Activated naive CD4-positive, alpha-beta T cell treated with Interleukin-2 at 50 U/mL for 16 hours (primary cell): ENCODE measurements at places on chromosomes 16 and 17.

- no peak for DNase-seq
Observed at GRCh38 chr16:74026373-74027281, 270.0 kb upstream of the PSMD7 start.

DNA sequence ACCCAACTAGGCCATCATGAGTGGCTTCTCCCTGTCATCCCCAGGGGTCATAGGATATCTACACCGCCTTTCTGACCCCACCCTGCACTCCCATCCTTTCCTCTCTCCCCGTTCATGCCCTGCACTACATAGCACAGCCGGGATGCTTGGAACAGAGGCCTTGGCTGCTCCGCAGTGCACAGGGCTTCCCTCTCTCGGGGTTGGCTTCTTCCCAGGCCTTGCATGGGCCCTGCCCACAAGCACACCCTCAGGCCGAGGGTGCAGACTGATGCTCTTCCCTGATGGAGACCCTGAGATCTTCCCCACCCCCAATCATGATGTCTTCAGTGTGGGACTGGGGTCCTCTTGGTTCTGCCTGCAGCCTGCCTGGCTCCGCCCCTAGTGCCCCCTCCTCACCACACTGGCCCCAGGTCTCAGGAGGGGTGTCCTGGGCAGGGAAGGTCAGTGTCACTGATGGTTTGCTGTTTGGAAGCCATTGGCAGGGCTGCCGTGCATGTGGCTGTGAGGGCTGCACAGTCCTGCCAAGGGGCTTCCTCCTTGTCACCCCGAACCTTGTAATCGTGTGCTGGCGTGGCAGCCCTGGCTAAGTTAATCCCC lies 14.3 kb upstream of the NAGLU start:
- DNase-seq, result no peak

DNA sequence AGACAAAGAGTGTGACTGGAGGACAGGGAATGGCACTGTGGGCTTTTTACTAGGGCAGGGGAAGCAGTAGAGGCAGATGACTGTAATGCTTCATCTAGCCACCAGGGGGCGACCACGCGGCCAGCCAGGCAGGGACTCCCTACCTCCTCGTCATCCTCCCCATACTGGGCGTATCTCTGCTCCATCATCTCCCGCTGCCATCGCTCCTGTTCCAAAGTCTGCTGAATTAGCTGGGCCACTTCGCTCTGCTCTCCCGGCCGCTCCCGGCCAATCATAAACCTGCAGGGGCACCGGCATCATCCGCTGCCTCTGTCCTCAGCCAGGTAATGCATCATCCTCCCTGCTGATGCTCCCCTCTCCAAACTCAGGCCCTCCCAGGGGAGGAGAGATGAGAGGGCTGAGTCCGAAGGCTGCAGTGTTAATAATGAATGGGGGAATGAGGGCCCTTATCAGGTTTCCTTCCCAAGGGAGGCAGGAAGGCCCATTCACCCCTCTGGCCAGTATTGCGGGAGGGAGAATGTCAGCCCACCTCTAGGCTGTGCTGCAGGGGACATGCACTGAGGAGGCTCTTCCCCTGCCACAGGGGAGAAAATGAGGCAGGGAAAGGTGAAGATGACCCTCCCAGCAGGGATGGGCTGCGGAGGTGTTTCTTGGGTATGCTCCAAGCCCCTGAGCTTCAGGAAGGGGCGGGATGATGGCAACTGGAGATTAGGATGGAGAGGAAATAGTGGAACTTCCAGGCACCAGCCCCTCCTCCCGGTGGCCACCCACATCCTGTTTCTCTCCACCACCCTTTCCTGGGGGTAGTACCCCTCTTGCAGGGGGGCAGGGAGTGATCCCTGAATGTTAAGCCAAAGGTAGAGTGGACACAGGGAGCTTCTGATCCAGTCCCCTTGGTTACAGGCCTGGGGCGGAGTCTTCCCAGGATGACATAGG lies 10.3 kb upstream of the SAMD14 start:
- DNase-seq, result peak; percentile 84

GRCh38 chr16:75138636-75139035 lies 9.7 kb upstream of the ZFP1 start:
- no peak for DNase-seq

DNA sequence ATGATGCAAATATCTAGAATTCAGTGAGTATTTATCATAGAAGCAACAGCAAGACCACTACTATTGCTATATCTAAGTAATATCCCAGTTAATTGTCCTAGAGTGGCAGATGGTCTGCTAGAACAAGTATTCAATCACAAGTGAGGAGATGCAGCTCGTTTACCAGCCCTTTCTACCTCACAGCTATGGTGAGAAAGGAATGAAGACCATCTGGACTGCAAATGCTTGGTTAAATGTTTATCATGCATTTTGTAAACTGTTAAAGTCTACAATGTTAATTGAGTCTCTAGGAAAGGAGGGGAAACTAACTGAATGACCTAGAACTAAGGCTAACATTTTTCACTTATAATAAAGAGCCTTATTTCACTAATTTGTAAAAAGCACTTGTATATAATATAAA lies 52.5 kb downstream of the CNOT1 start:
- no peak for DNase-seq

GRCh38 chr17:62101515-62101914 lies 36.4 kb upstream of the MED13 start:
- DNase-seq, result no peak

DNA sequence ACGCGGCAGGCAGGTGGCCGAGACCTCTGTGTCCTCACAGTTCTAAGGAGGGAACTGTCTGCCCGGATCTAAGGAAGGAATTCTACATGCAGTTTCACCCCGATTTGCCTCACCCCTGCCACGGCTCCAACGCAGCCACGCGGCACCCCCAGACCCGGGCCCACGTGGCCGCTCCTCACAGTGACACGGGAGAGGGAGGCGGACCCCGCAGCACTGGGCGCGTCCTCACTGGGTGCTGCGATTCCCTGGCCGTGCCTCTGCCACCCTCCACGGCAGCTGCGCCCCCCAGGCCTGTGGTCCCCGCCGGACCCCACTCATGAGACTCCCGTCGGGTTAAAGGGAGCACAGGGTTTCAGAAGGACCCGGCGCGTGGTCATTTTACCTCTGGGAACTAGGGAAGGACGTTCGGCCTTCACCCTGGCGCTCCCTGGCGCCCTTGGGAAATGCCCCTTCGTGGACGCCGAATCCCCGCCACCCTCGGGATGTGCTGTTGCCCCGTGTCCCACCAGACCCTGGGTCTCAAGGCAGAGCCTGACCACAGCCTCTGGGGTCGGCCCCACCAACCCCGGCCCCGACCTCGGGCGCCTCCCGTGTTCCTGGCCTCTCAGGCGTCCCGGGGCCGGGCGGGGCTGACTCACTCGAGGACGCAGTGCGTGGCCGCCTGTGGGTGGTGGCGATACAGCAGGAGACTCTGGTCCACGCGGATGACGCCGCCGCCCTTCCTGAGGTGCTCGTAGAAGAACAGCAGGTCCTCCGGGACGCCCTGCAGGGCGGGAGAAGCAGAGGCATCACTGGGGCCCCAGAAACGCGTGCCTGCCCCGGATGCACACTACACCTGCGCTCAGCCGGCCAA lies 118.8 kb upstream of the METRNL start:
- no peak for DNase-seq

DNA sequence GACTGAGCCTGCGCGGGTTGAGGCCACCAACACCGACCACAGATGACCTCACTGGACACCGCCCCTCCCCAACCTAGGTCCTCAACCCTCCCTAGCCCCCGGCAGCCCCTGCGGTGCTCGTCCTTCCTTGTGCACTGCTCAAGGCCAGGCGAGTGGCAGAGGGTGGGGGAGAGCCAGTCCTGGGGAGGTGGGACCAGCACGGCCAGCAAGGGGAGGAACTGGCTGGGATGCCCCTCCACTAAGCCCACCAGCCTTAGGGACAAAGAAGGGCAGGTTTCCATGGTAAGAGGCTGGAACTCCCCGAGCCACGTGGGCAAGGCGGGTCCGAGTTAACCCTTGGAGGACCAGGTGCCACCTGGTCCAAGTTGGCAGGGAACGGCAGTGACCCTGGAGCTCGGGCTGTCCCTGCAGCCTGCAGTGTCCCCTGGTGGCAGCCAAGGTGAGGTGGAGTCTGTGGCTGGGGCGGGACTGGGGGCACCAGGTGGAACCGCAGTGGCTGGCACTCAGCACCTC lies 9.2 kb downstream of the FSCN2 start:
- peak; percentile 39 for DNase-seq

DNA sequence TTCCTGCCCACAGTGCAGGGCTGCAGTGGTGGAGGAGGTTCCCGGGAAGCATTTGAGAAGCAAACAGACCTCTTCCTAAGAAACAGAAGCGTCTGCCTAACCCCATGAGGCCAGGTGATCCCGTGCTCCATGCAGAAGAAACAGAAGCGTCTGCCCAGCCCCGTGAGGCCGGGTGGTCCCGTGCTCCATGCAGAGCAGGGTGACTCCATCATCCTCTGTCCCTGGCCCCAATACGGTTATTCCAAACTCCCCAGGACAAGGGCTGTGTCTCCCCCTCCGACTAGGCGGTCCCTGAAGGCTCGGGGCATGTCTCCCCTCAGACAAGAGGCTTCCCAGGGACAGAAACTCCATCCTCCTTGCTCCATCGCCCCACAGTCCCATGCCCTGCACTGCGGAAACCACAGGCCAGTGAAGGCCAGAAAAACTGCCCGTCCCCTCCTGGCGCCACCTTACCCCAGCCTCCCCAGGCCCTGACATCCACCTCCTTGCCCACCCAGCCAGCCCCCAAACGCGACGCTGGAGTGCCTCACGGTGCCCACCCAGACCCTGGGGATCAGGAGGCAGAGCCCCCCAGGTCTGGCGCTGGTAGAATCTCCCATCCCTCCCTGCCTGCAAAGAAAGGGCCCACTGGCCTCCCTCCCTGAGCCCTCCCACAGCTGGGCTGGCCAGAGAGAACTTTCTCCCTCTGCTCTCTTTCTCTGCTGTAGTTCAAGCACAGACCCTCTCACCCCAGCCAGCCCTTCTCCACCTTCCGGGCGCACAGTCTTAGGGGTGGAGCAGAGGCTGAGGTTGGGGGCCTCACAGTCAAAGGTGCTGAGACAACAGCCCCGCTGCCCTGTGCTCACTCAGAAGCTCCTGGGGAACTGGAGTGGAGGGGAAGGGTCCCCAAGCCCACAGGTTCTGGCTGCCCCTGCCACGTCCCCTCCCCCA lies 30.6 kb upstream of the KRT17 start:
- no peak for DNase-seq

- no peak for DNase-seq
Observed at GRCh38 chr17:82442643-82443464, 7.7 kb downstream of the CYBC1 start.
